ENCODE measurements at places on chromosomes 13 and 19. TPM values are rescaled to one million over a fixed set of nuclear protein-coding genes. Genes with fewer than 3 reads are reported as not detected.

GRCh38 chr13:38002606-38003005, 133.0 kb upstream of the TRPC4 start:
- no peak for DNase-seq

- DNase-seq: no peak
These were observed 3.4 kb upstream of the FCGBP start for GRCh38 chr19:39937787-39938186.

GRCh38 chr13:27242702-27243101, 8.7 kb upstream of the RPL21 start:
- no peak for DNase-seq

DNA sequence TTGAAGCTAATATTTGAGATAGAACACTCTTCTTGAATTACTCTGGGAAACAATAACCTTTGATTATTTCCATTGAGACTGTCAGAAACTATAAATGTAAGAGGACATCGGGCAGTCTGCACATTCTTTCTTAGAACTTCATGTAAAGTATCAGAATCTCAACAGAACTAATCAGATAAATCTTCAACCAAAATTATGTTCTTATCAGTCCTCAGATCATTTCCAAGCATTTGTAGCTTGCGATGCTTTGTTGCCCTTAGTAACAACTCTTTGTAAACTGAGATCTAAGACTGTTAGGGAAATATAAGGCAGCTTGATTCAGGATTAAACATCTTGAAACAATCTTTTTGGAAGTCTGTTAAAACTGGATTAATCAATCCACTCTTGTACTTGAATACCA, 70.3 kb downstream of the FNDC3A start:
- no peak for DNase-seq

The FCHO1 gene
- total RNA-seq: 6.1 TPM

The PDX1 gene
- total RNA-seq: not detected

GRCh38 chr13:106593132-106593531, 25.2 kb upstream of the ARGLU1 start:
- no peak for DNase-seq

The TIMM50 gene
- total RNA-seq: 38.3 TPM

The HCST gene
- total RNA-seq: 14.3 TPM

DNA sequence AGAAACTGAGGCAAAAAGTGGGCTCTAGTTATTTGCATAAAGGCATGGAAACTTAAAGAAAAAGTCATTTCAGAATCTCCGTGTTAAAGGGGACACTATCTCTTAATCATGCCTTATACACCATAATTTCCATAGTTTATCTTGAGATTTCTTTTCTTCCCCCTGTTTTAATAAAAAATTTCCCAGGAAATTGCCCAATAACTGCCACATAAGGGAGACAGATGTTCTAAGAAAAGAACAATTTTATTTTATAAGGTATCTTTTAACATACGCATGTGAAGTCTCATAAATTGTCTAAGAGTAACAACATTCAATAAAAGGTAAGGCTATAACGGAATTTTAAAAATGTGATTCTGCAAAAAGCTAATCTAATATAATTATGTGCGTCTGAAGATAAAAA, 371.3 kb downstream of the IRS2 start:
- DNase-seq: no peak

DNA sequence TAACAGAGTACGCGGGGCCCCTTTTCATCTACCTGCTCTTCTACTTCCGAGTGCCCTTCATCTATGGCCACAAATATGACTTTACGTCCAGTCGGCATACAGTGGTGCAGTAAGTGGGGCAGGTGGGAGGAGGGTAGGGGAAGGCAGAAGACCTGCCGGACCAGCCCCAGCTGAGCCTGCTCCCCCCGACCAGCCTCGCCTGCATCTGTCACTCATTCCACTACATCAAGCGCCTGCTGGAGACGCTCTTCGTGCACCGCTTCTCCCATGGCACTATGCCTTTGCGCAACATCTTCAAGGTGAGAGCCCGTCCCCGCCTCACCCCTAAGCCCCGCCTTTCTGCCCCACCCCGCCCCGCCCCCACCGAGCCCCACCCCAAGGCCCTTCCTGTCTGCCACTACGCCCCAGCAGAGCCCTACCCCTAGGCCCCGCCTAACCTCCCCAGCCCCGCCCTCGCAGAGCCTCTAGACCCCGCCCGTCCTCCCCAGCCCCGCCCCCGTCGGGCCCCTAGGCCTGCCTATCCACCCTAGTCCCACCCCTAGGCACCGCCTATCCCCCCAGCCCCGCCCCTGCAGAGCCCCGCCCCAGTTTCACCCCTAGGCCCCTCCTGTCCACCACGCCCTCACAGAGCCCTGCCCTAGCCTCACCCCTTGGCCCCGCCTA, 7.7 kb downstream of the NDUFB7 start:
- DNase-seq: no peak

DNA sequence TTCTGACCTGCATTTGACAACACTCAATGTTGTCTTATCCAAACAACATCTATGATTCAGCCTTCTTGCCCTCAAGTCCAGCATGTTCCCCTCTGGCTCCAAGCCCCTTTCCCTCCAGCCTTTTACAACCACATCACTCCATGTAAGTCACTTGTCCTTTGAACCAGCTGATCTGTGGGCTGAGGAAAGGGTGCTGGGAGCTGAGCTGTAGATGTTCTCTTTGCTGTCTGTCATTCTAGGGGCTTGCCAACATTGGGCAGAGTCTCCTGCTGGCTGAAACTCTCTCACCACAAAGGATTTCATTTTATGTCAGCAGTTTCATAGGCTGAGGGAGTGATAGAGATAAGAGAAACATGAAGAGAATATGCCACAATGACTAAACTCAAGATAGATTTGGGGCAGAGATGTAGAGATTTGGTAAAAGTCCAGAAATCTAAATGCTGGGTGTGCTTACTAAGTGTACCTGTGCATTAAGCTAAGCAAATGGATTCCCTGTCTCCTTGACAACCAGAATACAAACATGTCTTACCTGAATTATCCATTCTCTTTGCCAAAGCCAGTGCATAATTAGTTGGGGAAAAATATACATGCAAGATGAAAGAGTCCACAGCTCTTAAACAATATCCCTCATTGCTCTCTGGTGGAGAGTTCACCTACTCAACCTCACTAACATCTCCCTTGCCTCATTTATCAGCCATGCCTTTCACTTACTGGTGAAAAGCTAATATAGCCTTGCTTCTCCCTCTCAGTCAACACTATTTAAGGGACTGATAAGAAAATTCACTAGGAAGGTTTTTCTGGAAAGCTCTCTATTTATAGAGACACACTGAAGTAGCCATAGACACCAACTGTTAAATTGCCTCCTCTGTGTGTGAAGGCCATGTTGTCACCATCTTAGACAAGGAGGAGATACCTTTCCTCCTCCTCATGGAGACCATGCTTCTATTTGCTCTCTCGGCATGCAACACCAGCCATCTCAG, 175.5 kb upstream of the SERP2 start:
- DNase-seq: no peak

- DNase-seq: no peak
These were observed 20.6 kb downstream of the FFAR2 start for GRCh38 chr19:35468637-35469036.

- DNase-seq: no peak
These were observed 4.2 kb downstream of the OLFM4 start for GRCh38 chr13:53032849-53033248.

DNA sequence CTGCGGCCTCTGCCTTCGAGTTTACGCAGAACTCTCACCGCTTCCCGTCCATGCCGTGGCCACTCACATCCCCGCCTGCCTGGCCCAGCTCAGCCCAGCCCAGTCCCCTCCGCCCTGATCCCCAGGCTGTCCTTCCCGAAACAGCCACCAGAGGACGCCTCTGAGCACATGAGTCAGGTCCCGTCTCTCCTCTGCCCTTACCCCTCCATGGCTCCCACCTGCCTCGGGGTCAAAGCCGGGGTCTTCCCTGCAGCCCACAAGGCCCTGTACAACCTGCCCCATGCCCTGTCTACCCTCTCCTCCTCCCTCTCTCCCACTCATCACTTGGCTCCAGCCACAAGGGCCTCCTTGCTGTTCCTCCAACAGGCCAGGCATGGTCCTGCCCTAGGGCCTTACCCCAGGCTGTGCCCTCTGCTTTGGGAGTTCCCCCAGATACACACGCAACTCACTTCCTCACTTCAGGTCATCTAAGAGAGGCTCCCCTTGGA, 8.1 kb upstream of the SEMA6B start:
- DNase-seq: peak; percentile 84

- no peak for DNase-seq
These were observed 667.0 kb downstream of the LIG4 start for GRCh38 chr13:107548338-107548737.

The TNNT1 gene
- 1.4 TPM for total RNA-seq

DNA sequence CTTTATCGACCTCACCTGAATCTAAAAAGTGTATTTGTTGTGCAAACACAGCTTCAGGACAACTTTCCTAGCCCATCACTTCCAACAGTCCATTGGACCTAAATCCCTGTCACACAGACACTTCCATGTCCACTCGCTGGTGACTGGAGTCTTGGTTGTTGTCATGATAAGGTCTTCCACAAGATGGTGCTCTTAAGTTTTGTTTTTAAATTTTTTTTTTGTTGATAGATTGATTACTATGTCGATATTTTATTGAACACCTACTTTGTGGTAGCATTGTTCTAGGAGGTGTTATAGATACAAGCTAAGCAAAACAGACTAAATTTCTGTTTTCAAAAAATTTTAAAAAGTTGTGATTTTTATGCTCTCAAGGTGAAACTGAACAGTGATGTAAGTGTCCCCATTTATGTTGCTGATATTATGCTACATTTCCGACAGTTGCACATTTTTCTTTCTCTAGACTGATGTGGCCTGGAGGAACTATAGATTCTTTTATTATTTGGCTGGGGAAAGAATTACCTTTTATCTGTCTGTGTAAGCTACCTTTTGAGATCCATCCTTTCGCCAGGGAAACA, 8.1 kb upstream of the ERICH6B start:
- DNase-seq: no peak

- DNase-seq: no peak
These were observed 16.8 kb upstream of the PSG9 start for GRCh38 chr19:43286096-43286495.

The IFI30 gene
- total RNA-seq: 82.2 TPM

DNA sequence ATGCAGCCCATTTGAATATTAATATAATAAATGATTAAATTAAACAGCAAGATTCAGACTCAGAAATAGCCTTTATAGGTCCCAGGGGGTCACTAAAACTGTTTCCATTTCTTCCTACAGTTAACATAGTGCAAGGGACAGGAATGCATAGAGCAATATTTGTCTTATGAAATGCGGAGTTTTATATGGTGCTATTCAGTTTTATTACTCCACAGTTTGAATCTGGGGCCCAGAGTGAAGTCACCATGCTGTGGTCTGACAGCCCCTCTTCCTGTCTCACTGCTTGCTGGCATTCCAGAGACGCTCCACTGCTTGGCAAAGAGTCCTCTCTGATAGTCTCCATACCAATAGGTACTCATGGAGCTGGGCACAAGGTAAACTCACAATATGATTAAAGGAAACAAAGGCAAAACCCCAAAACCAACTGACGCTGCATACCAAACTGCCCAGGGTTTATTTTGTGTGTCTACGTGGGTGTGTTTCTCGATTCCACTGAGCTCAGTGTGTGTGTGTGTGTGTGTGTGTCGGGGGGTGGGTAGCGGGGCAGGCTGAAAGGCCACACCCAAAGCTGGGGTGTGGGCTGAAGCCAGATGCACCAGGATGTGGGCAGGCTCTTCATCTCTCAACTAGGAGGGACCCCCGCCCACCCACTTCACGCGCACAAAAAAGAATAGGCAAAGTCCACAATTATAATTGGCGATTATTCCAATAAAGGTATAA, 277.9 kb downstream of the TSHZ3 start:
- DNase-seq: no peak

DNA sequence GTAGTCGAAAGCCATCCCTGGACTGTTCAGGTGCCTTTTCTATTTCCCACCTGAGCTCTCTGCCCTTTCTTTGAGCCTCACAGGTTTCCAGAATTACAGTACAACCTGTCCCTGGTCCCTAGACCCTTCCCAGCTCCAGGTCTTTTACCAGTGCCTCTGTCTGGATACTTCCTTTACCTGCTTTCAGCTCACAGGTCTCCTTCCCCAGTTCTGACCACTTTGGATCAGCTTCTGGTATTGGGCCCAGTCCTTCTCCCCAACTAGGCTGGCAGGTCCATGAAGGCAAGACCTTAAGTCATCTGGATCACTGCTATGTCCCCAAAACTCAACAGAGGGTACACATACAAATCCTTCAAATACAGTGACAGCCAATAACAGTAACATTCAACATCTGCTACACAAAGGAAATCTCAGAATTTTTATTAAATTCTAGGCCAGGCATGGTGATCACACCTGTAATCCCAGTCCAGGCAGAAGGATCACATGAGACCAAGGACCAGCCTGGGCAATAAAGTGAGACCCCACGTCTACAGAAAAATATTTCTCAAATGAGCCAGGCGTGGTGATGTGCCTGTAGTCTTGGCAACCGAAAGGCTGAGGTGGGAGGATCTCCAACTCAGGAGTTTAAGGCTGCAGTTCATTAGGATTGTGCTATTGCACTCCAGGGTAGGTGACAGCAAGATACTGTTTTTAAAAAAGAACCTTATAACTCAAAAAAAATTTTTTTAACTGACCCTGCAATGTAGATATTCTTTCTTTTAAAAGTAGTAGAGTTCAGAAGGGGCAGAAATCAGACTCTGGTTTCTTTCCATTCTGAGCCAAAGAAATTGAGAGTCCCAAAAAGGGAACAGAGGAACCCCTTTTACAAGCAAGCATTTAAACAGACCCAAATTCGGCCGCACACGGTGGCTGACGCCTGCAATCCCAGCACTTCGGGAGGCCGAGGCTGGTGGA, 1.3 kb downstream of the RPS16 start:
- DNase-seq: no peak

GRCh38 chr19:2461751-2462634, 5.2 kb upstream of the LMNB2 start:
- DNase-seq: peak; percentile 77

- DNase-seq: no peak
These were observed 173.5 kb downstream of the DCT start for GRCh38 chr13:94305934-94306333.

The OR10H1 gene
- total RNA-seq: not detected

GRCh38 chr13:40996426-40997092, 22.6 kb downstream of the ELF1 start:
- no peak for DNase-seq

GRCh38 chr13:38399535-38399934, 49.9 kb downstream of the UFM1 start:
- DNase-seq: no peak

The AXL gene
- total RNA-seq: 65.8 TPM
